ENCODE measurements at places on chromosomes 7 and 10. TPM values are rescaled to one million over a fixed set of nuclear protein-coding genes. Genes with fewer than 3 reads are reported as not detected.

SSC4D gene
- total RNA-seq, result 0.77 TPM

TLX1 gene
- 2.8 TPM for total RNA-seq

KIAA1549 gene
- 29.1 TPM for total RNA-seq

ZNF727 gene
- 0.05 TPM for total RNA-seq
